ENCODE measurements at places on chromosomes 13 and 19. TPM values are rescaled to one million over a fixed set of nuclear protein-coding genes. Genes with fewer than 3 reads are reported as not detected.

- DNase-seq, result no peak
Measured at GRCh38 chr19:48186015-48186414, 15.5 kb downstream of the ZSWIM9 start.

GRCh38 chr19:23804676-23805075 lies 46.0 kb upstream of the ZNF681 start:
- no peak for DNase-seq

DNA sequence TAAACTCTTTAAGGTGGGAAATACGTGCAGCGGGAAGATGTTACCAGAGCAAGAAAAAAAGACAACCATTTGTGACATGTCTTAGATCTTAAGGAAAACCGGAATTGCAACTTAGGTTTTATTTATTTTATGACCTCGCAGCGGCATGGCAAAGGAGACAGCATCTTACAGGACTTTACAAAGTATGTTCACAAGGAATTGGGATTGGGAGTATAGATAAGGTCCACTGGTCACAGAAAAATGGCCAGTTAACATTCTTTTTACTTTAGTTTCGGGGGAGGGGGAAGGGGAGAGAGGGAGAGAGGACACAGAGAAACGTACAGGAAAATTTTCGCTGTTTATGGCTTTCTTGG lies 104.5 kb upstream of the DIAPH3 start:
- no peak for DNase-seq

DNA sequence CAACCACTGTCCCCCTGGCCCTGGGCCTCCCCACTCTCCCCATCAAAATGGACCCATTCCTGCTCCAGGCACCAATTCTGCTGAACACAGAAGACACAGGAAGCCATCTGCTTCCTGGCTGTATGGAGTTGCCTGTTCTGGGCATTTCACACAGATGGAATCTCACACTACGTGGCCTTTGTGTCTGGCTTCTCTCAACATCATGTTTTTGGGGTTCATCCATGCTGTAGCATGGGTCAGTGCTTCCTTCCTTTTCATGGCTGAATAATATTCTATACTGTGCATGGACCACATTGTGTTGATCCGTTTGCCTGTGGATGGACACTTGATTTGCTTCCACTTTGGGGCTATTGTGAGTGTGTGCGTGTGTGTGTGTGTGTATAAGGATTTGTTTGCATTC lies 15.0 kb upstream of the KLF2 start:
- DNase-seq, result no peak

GRCh38 chr19:37114001-37114400 lies 35.8 kb downstream of the ZNF420 start:
- DNase-seq, result no peak

GRCh38 chr13:74115133-74115532 lies 19.1 kb downstream of the KLF12 start:
- DNase-seq, result no peak

DNA sequence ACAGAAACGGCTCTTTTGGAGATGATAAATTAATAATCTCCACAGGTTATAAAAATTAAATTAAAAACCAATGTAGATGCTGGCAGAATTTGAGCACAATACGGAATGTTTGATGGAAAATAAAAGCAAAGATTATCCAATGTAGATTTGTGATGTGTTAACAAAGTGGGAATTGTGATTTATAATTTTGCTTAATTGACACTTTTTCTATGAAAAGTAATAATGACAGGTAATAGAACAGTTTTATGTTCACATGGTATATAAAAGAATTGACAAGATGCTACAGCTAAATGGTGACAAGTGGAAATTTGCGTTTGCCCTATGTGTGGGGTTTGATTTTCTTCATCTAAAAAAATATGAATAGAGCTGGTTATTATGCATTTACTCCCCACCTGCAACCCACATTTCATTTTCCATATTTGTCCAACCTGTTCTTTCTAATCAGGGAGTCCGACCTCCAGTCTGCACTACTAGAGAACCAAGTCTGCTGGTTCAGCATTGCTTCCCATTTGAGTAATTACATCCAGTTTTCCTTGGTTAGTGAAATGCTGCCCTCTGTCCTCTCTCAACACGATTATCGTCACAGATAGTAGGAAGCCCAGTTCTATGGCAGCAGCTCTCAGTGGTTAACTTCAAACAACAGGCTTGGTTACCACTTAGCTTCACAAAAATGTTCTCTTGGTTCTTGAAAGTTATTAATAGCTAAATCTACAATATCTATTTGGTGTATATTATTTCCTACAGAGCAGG lies 61.4 kb upstream of the SLITRK1 start:
- DNase-seq, result no peak

DNA sequence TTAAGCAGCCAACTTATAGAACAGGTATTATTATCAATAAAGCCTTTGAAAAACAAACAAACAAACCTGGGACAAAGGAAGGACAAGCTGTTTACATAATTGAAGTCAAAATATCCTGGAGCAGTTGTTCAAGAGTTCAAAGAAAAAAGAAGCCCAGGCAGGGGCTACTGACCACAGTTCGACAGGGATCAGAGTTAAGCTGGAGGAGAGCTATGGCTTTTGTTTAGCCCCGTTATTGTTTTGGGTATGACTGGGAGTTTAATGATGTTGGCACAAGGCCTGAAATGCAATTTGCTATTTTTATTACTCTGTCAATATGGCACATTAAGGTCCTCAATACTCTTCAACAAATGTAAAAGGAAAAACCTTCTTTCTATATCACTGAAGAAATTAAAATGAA lies 624.4 kb upstream of the KLHL1 start:
- no peak for DNase-seq

- no peak for DNase-seq
Measured at GRCh38 chr13:66675620-66676019, 554.5 kb downstream of the PCDH9 start.

Gene MYH14
- total RNA-seq, result 16.6 TPM

Gene RASIP1
- total RNA-seq, result 10.7 TPM

Gene LRRC63
- 0.33 TPM for total RNA-seq

Gene DAND5
- total RNA-seq, result not detected

Gene PCDH8
- not detected for total RNA-seq

Gene NKG7
- not detected for total RNA-seq

Measured in breast epithelium (tissue), 4 donors.